Activated CD8-positive, alpha-beta memory T cell treated with anti-CD3 and anti-CD28 coated beads, Interleukin-2, amount 50 U/mL, for 48 hours (primary cell): ENCODE measurements at places on chromosomes 4 and X.

DNA sequence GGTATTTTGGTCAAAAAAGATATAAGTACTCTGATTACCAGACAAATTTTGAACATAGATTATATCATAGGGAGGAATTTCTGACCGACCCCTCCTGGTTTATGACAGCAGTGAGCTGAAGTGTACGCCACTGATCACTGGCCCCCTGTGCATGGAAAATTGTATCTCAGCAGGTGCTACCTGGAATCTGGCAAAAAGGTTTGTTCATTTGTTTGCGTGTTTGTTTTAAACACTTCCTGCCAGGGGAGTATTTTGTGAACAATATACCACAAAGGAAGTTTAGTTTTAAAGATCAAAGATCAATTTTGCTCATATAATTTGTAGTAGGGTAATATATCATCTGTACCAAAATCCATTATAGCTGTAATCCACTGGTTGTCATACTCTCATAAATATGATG is 219.7 kb upstream of the TENM3 start:
- no peak for DNase-seq

- DNase-seq = no peak
Measured at GRCh38 chr4:74364256-74364651, 691 bp upstream of the EREG start.

DNA sequence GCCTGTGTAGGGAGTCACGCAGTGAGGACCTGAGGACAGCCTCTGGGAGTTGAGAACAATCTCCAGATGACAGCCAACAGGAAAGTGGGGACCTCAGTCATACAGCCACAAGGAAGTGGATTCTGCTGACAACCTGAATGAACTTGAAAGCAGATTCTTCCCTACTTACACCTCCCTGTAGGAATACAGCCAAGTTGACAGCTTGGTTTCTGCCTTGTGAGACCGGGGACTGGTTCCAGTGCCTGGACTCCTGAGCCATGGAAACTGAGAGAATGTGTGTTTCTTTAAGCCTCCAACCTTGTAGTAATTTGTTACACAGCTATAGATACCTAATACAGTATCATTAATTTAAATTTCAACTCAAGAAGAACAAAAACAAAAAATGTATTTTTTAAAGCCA is 107.5 kb downstream of the CNKSR2 start:
- no peak for DNase-seq

DNA sequence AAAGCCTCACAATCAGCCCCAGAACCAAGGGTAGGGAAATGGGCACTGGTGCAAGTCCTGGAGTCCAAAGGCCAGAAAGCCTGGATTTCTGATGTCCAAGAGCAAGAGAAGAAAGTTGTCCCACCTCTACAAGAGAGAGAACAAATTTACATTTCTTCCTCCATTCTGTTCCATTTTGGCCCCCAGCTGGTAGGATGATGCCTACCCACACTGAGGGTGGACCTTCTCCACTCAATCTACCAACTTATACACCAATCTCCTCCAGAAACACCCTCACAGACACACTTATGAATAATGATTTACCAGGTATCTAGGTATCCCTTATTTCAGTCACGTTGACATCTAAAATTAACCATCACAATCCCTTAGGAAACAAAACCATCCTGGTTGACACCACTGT is 367.8 kb upstream of the GRIA3 start:
- no peak for DNase-seq

DNA sequence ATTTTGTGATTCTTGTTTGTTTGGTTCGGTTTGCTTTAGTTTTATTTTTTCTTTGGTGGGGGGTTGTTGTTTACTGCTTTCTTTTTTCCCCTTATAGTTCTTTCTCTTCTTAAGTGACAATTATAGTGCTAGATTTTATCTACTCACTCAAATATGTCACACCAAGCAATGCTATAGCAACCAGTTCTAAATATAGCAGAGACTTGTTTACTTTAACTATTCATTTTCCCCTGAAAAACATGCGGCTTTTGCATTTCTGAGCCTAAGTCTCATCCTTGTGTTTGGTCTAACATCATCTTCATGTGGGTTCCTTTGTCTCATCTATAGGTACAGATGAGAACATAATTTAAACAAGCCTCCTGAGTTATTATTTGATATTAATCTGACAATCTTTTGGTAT is 676.6 kb downstream of the FAT4 start:
- no peak for DNase-seq

DNA sequence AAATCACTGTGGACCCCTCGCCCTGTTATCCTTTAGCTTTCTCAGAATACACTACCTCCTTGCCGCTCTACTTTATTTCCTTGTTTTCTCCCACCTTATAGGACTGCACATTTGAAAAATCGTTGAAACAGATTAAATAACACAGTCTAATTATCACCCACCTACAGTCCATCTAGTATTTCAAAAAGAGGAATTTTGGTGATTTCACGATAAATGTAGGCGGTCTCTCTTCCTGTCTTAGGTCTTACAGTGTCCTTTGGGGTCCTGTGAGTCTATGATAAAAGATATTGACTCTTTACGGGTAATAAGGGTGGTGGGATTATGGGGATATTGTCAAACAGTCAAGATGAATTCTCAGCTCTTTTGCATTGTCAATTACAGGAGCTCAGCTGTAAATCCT is 2.4 kb upstream of the TBL1X start:
- no peak for DNase-seq

DNA sequence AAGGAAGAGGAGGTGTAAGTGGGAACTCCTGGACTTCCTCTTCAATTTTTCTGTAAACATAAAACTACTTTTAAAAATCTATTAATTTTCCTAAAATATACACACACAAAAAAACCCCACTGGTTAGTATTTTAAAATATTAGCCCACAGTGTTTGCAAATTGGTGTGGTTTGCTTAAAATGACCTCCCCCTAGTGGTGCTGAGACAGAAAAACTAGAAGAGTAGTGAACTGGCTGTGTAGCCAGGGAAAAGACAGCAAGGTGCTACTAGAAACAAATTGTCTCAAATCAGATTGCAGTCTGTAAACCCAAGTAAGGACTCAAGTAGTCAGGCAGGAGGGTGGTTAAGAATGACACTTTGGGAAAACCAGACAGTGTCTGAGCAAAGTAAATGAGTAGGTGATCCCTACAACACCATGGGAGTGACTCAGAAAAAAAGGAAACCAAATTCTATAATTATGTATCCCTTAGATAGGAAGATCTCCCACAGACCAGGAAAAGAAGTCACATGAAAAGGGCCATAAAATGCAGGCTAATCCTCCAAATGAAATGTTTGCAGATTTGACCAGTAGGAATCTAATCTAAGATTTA is 26.0 kb downstream of the AMTN start:
- no peak for DNase-seq

- no peak for DNase-seq
Measured at GRCh38 chrX:70664726-70665125, 220.1 kb downstream of the DLG3 start.

DNA sequence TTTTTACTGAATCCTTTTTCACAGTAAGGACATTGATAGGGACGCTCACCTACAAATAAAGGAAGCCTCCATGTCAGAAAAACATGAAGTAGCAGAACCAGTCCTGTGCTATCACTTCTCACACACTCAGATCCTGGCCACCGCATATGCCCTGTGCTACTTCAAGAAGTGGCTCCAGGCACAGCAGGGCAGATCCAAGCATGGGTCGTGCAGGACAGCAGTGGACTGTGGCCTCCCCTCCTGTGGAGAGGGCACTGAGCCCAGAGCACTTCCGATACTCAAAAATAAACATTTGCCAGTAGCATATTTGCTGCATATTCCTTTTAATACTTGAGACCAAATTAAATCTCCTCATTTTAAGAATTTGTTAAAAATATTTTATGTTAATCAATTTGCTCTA is 167.9 kb downstream of the PRDM5 start:
- DNase-seq = no peak

DNA sequence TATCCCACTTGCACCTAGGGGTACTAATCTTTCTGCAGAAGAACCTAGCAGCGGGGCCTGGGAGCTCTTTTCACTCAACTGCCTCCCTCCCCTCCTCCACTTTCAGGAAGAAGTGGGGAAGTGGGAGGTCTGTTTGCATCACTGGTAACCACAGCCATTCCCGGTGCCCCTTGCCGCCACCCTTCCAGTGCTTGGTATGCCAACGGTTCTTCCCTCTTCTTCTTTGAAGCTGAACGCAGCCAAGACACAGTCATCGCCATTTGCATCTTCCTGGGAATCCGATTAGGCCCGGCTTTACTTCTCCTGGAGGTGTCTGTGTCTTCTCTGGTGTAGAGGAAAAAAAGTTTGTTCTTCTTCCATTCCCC is 47.2 kb upstream of the RBPJ start:
- no peak for DNase-seq

DNA sequence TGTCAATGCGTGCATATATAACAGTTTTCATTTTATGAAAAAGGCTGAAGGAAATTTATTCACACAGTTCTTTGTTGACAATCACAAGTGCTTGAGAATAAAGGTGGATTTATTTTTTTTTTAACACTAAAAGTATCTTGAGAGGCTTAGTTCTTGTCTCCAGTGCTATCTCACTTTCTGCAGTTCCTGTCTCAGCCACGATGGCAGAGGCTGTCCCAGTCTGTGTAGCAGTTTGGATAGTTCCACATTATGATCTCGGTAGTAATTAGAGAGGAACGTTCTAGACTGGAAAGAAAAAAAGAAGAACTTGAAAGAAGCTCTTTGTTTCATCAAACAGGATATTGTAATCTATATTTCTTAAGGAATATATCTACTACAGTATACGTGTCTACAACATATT is 229.0 kb downstream of the UGT8 start:
- DNase-seq = no peak

GRCh38 chrX:20265221-20265725 is 1.4 kb downstream of the RPS6KA3 start:
- DNase-seq = peak; percentile 78

GRCh38 chr4:183330841-183331240 is 8.6 kb upstream of the CLDN24 start:
- no peak for DNase-seq
